Eye (tissue), 1 donor: ENCODE measurements at places on chromosomes 13 and 19.

DNA sequence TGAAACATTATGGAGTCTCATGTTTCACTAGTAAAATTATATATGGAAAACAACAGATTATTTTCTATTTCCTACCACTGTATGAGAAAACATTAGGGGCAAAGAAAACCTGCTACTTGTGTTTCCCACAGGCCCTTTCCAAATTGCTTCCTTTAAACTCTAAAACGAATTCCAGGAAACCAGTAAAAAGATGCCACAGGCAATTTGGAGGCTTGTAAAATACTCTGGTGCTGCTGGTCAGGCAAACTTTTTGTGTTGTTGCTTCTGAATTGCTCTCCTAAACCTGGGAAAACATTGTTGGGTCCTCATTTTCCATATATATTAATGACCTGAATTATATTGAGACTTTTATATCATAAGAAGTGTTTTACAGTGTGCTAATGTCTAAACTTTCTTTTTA lies 141.5 kb downstream of the TDRD3 start:
- DNase-seq, result no peak

- DNase-seq, result no peak
Observed at GRCh38 chr19:8254286-8255001, 45.3 kb downstream of the CERS4 start.

DNA sequence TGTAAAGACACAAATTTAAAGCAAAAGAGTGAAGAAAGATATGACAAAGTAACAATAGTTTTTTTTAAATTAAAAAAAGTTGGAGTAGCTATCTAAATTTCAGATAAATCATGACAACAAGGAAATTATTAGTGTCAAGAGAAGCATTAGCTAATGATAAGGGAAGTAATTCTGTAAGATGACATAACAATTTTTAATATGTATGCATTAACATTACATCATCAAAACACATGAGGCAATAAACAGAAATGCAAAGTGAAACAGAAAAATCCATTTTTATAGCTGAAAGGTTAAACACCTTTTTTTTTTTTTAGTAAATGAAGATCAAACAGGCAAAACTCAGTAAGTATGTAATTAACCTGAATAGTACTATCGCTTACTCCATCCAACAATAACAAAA lies 804.9 kb upstream of the PRR20A start:
- no peak for DNase-seq

DNA sequence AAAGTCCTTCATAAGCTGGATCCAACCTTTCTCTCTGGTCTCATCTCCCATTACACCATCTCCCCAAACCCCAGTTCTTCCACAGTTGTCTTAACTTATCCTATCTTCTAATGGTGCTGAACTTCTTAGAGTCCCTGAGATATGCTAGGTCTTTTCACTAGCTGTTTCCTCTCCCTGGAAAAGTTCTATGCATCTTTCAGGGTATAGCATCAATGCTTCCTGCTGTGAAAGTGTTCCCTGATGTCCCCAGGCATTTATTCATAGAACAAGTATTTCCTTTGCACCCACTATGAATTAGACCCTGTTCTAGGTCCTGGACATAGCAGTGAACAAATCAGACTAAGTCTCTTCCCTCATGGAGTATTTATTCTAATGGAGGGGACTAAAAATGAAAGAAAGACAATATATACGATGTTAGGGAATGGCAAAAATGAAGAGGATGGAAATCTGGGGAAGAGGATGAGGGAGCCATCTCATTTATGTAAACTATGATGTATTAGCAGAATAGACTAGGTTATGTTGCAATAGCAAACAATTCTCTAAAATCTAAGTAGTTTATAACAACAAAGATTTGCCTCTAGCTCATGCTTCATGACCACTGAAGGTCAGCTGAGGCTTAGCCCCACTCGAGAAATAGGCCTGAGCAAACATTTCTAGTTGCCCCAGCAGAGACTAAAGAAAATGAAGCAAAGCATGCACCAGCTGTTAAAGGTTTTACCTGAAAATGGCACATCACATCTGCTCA lies 120.0 kb downstream of the CYSLTR2 start:
- no peak for DNase-seq

- DNase-seq, result peak; percentile 66
Observed at GRCh38 chr19:2507109-2507508, 31.2 kb downstream of the GADD45B start.

DNA sequence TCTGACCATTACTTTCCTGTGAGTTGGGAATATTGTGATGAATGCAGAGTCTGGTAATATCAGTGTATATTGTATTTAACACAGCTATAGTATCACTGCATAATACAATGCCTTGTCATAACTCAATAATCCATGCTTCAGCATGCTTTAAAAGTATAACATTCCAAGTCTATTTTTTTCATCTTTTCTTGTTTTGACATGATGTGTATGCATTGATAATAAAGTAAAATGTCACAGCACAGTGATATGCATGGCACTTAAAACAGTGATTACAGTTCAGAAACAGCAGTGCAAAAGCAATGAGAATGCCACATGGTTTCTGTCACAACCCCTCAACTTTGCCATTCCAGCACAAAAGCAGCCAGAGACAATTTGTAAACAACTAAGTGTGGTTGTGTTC lies 17.8 kb downstream of the KATNAL1 start:
- no peak for DNase-seq

DNA sequence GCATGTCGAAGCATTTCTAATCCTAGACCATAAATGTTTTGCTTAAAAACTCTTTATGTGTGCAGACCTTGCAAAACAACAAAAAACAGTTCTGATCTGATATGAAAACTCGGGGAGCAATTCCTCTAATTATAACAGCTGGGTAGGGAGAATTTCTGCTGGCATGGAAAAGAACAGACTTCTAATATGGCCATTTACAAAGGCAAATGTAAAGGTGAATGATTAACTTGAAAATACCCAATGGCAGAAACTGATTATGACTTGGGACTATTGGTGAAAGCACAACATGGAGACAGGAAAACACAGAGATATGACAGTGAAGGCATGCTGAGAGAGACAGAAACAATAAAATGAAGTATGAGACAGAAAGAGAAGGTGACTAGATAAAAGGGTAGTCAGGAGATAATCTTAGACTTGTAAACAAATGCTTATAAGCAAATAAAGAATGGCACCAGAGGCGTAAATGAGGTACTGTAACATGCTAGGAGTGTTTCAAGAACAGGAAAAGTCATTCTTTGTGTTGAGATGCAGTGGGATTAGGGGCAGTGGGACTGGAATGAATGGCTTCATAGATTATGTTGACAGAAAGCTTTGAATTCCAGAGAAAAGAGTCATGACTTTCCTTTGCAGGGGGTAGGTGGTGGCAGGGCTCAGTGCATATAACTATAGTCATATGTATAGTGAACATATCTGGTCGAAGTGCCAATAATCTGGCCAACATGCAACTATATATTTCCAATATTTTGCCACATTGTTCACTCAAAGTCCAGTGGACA lies 393.0 kb downstream of the ITGBL1 start:
- no peak for DNase-seq

DNA sequence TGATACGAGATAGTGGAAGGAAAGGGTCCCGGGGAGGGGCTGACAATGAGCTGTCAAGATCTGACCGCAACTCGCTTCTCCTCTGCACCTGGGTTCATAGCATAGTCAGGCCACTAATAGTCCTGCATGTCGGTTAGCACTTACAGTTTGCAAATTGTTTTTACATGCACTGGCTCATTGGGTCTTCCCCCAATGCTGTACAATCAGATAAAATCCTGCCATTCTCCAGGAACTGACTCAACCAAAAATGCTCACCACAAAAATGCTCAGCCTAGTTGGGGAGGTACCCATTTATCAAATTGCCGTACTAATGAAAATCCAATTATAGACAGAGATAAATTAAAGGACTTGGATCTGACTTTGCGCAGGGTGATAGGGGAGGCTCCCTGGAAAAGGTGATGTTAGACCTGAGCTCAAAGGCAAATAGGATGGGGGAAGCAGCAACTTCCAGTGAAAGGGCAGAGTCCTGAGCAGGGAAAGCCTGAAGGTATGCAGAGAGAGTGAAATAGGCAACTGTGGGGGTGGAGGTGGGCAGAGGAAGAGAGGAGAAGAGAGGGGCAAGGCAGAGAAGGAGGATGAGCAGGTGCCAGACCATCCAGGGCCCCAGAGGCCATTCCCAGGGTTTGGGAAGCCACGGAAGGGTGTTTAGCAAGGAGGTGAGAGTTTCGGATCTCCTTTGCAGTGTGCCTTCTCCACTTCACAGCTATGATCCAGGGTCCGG lies 326.1 kb upstream of the TSHZ3 start:
- DNase-seq, result no peak

GRCh38 chr13:62433660-62434059 lies 1018.0 kb upstream of the PCDH20 start:
- no peak for DNase-seq

GRCh38 chr13:49098198-49098597 lies 121.9 kb upstream of the MLNR start:
- DNase-seq, result peak; percentile 23

DNA sequence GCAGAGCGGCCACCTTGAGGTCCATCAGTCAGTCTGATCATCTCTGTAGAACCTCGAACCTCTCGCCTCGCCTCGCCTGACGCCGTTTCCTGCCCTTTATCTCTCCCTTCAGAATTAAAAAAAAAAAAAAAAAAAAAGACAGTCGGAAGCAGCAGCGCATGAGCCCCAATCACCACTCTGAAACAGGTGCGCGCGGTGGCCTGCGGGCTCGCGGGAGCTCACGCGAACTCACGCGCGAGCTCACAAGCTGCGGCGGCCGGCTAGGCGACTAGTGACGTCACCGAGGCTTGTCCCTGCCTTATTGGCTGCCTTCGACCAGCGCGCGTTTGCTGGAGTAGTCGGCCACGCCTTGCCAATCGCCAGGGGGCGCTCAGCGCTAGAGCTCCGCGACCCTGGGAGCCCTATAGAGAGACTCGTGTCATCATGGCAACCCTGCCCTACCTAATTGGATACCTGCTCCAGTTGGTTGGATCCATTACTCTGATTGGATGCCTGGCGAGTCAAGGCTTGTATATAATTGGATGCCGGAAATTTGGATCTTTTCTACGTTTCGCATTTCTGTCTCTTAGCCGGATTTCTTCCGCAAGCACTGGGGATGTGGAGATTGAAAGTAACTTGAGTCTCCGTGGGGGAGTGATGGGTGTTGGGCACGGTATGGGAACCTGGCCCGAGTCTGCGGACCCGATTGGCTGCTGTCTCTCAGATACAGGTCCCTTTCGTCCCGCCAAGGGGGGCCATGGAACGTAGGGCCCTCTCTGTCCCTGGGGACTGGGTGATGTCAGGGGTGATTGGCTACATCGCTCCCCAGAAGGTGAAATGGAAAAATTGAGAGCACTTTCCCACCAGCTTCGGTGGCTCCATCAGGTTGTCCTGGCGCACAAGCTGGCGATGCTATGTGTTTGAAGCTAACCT lies 31.6 kb downstream of the SYT3 start:
- DNase-seq, result peak; percentile 96

DNA sequence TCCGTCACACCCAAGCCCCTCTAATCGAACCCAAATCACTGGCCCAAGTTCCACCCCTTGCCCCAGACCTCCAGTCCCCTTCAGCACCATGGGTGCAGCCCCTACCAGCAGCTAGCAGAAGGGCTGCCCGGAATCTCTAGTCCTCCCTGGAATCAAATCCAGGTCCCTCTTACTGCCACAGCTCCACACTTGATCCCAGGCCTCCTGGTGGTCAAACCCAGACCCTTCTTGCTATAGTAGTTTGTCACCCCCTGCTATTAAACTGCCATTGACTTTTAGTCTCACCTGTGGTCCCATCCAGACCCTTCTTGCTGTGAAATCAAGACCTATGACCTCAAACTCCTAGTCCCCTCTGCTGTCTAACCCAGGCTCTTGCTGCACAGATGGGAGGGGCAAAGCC lies 8.7 kb downstream of the HIPK4 start:
- DNase-seq, result no peak

DNA sequence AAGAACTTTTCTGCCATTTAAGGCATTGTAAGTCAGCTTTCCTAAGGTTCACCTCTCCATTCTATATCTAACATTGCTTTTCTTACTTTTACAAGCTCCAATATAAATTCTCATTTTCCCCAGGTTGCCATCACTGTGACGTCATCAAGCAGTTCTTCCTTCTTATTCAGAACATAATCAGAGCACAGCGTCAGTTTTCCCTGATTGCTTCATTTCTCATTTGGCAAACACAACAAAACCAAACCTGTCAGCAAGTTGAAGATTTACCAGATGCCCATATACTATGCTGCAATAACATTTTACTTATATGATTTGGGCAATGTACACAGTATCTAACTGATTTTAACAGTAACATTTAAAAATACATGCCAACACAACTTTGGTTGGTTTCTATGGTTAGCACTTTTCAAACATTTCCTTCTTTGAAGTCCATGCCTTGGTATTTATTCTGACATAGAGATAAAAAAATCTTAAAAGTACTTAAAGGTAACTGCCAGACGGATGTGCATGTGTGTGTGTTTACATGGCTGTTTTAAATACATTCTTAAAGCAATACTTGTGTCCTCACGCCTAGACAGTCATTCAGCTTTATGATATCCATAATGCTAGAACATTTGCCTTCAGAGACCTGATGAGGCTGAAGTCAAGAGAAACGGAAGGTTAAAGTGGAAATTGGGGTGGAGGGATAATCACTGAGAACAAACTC lies 264.0 kb downstream of the KLF12 start:
- no peak for DNase-seq

DNA sequence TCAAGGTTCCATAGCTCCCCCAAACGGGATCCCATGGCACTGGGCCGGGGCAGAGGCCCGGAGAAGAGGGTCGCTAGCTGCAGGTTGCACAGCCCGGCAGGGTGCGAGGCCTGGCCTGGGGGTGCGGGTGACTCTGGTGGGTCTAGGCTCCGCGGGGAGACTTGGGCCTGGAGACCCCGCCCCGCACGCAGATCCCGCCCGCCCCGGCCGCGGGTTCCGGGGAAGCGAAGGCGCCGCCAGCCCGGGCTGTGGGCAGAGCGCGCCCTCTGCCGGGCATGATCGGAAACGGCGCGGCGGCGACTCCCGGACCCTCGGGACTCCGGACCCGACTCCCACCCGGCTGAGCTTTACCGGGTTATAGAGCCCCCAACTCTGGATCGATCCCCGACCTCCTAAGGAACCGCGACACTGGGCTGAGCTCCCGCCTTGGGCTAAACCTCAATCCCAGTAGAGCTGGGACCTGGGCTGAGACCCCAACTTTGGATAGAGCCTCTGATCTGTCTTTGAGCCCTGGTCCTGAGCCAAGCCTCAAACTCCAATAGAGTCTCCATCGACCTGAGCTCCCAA lies 3.1 kb upstream of the TNFAIP8L1 start:
- DNase-seq, result peak; percentile 87

DNA sequence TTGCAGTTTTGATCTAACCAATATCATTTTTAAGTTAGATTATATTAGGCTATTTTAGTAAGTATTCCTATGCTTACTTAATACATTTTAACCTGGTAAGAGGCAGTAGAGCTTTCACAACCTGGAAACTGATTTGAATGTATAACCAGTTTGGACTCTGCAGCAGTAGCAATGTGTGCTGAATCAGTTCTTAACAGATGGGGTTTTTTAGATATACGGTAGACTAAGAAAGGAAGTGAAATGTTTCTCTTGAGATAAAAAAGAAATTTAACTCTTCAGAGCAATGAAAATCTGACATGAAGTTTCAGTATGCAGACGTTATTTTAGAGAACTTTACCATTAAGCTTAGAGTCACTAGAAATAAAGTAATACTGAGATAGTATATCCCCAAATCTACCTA lies 2.7 kb downstream of the NBEA start:
- no peak for DNase-seq
